ENCODE measurements at places on chromosomes 2 and 18. TPM values are rescaled to one million over a fixed set of nuclear protein-coding genes. Genes with fewer than 3 reads are reported as not detected.

GRCh38 chr2:501130-501529, 176.1 kb downstream of the TMEM18 start:
- no peak for DNase-seq

DNA sequence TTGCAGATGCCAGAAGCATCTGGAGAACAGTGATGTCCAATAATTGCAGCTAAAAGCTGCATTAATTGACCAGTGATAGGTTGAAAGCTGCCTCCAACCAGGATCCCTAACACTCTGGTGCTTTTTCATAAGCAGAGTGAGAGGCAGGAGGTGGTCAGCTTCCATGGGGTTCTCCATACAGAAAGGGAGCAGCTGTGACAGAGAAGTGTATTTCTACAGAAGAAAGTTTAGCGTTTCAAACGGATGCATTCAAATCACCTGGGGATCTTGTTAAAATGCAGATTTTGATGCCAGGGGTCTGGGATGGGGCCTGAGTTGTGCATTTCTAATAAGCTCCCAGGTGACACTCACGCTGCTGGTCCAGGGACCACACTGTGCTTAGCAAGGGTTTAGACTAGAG, 216.5 kb upstream of the NRP2 start:
- DNase-seq = no peak

Gene CDH20
- not detected for total RNA-seq

Gene CKAP2L
- total RNA-seq = 0.10 TPM

Gene PFN4
- 0.50 TPM for total RNA-seq

Gene VWC2L
- total RNA-seq = not detected

GRCh38 chr2:9627310-9627709, 3.5 kb downstream of the YWHAQ start:
- DNase-seq = no peak

DNA sequence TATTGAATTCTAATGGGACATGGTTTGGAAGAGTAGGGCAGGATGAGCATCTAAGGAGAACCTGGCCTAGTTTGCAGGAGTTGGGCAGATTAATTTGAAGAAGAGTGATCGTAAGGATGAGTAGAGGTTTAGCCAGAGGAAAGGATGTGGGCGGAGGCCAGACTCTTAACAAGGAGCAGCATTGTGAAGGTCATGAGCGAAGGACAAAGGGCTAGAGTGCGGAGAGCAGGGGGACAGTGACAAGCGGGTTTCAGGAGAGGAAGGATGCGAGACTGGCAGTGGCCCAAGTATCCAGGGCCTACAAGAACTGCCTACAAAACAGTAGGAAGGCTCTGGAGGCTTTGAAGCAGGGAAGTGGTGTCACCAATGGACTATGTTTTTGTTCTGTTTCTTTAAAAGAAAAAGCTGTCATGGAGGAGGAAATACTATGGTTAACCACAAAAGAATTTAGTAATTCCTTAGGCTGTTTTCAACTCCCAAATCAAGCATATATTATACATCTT, 20.1 kb downstream of the SLC66A3 start:
- no peak for DNase-seq

GRCh38 chr18:79534356-79534755, 138.6 kb downstream of the NFATC1 start:
- DNase-seq = no peak

- peak; percentile 78 for DNase-seq
Measured at GRCh38 chr2:238938401-238939055, 90.6 kb downstream of the TWIST2 start.

DNA sequence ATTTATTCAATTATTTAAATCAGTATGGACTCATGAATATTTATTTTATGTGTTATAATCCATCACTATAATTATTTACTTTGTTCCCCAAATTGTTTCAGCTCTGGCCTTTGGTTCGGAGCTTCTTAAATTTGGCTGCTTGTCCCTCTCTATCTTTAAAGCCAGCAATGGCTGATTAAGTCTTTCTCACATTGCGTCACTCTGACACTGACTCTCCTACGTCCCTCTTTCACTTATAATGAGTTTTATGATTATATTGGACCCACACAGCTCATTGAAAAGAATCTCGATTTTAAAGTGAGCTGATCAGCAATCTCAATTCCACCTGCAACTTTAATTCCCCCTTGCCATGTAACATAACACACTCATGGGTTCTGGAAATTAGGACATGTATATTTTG, 185.2 kb upstream of the SLC39A10 start:
- no peak for DNase-seq
